ENCODE measurements at places on chromosomes 2 and 18.

- DNase-seq = no peak
Observed at GRCh38 chr18:43934781-43935471, 657.6 kb upstream of the SYT4 start.

DNA sequence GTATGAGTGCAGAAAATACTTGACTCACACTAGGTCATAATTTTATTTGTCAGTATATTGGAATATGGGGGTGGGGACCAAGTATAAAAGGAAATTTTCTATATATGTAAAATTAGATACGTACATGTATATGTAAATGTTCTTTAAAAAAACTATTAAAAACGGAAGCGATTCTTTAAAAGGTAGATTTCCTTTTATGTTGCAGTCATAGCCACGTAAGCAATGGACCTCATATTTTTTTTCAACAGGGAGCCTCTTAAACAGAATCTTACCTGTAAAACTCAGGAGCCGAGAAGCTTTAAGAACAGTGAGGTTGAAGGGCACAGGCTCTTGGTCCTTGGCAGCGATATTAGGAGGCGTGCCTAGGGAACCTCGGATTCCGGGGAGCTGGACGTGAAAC lies 3.3 kb downstream of the RHBDD1 start:
- no peak for DNase-seq

- DNase-seq = no peak
Observed at GRCh38 chr2:205984381-205984780, 101.6 kb downstream of the INO80D start.

DNA sequence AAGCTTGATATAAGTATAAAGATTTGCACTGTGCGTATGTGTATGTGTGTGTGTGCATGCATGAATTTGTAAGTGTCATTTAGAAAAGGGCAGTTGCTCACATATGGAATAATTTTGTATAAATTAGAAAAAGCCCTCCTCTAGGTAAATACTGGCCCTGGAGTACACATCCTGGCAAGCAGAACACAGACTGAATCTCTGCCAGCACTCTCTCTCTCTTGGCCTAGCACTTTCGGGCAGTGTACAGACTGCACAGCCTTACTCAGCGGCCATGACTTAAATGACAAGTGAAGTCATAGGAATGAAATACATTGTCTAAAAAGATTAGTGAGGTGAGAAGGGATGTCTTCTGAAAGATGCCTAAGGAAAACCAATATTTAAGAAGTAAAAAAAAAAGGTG lies 214.1 kb downstream of the RDH14 start:
- no peak for DNase-seq

DNA sequence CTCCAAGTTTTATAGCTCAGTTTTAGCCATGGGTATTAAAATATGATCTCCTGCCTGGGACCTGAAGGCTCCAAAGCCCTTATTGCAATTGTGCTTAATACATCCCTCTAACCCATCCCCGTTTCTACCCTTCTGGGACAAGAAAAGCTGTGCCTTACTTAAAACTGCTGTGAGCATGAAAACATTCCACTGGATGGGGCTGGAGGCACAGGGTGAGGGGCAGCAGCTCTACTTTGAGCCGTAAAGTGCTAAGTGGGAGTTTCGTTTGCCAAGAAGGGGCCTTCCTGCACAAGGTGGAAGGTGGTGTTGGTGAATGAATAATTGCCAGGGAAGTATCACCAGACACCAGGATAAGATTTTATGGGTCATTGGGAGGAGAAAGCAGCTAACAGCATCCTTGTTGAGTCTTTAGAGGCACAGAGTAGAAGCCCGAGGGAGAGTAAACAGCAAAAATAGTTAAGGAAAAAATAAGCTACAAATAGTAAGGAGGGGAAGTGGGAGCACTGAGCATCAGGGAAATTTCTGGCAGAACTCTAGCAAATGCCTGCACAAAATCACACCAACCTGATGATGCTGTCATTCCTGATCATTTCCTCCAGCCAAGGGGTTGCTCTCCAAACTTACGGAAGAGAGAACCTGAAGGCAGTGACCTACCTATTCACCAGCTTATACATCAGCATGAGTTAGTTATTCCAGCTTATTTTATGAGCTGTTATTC lies 218.4 kb downstream of the MREG start:
- DNase-seq = no peak

DNA sequence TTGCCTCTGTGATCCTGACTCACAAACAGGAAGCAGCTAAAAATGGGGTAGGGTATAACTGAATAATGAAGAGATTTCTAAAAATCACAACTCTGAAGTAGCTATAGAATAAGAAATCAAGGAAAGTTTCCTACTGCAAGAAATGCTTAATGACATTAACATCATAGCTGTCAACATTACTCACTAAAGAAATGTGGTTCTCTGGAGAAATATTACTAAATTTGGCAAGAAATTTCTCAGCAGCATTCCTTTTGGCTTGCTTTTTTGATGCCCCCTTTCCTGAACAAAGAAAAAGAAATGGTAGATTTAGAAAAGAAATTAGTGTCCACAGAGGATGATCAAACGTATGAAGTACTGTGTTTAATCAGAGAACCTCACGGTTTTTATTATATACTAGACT lies 9.5 kb downstream of the PRKRA start:
- DNase-seq = no peak

- no peak for DNase-seq
Observed at GRCh38 chr2:150572961-150573395, 85.5 kb upstream of the RND3 start.

DNA sequence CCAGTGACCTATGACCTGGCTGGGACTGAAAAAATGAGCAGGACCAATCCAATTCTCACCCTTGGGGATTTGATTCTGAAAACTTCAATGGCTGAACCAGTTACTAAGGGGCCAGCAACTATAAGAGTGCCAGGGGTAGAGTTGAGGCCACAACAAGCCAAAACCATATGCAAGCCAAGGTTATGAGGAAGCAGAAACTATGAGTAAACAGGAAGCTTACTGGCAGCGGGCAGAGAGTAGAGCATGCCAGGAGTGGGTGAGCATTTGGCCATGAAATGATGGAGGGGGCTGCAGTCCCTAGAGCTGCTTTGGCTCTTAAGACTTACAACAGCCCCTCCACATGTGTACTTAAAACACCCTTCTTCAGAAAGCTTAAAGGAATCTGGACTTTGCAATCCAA lies 82.4 kb downstream of the RBMS1 start:
- DNase-seq = peak; percentile 57

DNA sequence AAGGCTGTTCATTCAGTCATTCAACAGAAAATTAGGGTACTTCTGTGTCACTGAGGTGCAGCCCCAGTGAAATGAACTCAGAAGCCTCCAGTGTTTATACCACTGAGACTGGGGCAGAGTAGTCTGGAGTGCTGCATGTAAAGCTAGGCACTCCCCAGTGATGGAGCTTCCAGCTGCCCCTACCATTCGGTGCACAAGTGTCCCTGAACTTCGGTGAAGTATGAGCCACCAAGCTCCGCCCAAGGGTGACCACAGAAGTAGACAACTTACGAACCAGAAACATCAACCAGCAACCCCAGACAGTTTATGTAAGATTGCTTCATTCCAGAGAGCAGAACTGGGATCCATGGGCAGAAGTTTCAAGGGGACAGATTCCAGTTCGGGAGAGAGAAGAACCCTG lies 70.6 kb upstream of the FOSL2 start:
- DNase-seq = no peak

DNA sequence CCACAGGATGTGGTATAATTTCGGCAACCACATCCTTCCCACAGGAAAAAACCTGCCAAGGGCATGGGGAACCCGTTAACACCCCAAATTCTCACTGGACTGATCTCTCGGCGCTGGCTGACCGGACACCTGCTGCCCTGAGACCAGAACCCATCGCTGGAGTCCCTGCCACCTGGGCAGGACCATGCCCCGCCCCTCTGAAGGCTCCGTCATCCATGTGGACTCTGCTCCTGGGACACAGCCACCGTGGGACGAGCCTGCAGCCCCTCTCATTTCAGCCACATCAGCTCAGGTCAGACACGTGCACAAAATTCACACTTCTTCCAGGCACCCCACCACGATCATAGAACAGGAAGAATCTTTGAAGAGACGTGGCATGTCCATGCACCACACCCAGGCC lies 108.2 kb downstream of the ZNF516 start:
- DNase-seq = no peak

DNA sequence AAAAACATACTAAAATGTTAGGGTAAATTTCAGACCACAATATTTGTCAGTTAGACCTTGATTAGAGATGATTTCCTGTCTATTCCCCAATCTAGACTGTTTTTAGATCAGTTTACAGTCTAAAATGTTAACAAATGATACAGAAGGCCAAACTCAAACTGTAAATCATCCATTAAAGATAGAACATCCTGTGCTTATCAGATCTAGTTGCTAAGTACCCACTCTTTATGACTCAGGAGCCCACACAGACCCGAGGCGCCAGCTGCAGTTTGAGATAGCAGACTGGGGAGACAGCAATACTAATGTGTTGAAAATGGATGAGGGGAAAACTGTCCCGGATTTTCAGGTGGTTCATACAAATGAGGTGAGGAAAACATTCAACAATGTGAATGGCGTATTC lies 113.3 kb downstream of the SCG2 start:
- DNase-seq = no peak

- no peak for DNase-seq
Observed at GRCh38 chr2:42009657-42010580, 37.9 kb upstream of the PKDCC start.

DNA sequence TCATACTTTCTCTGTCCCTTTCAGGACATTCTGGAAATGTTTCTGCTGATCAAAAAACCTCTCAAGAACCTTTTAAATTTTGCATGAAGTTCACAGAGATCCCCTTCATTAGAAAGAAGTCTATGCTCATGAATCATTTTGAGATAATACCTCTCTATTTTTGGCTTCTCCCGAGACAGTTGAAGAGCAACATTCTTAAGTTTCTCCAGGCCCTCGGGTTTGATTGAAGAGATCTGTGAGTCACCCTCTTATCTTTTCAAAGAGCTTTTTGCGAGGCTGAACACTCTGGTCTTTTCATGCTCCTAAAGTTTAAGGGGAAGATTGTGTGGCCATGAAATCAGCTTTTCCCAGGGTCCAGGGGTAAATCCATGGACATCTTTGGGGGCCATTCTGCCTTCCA lies 354.2 kb downstream of the FBXO15 start:
- no peak for DNase-seq

- peak; percentile 60 for DNase-seq
Observed at GRCh38 chr2:105919191-105919811, 174.6 kb downstream of the NCK2 start.

- no peak for DNase-seq
Observed at GRCh38 chr18:30971338-30971956, 71.1 kb downstream of the DSC3 start.

DNA sequence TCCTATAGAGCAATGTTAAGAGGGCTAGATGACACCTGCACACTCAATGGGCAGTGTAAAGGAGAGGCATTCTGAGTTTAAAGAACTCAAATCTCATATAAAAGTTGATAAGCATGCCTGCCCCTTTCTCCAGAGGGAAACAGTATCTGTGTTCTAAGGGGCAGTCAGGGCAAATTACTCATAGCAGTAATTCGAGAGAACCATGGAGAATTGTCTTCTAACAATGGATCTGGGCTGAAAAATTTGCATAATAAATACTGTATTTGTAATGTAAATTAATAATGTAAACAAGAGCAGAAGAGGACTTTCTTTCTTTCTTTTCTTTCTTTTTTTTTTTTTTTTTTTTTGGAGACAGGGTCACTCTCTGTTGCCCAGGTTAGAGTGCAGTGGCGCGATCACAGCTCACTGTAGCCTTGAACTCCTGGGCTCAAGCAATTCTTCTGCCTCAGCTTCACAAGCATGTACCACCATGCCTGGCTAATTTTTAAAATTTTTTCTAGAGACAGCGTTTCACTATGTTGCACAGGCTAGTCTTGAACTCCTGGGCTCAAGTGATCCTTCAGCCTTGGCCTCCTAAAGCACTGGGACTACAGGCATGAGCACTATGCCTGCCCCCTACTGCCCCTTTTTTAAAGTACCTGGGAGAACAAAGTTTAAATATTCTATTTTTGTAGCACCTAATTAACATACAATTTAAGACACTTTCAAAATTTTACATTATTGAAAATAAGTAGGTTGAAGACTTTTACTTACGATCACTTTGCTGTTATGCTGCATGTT lies 70.6 kb downstream of the OTX1 start:
- DNase-seq = no peak

DNA sequence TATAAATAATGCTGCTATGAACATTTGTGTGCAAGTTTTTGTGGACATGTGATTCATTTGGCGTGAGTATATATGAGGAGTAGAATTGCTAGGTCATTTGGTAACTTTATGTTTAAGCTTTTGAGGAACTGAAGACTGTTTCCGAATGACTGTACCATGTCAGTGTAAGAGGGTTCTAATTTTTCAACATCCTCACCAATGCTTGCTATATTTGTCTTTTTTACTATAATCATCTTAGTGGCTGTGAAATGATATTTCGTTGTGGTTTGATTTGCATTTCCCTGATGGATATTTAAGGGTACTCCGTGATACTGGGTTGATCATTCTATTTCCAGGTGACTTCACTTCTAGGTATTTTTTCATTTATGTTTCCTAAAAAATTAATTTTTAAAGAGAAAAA lies 241.1 kb downstream of the BCL2 start:
- no peak for DNase-seq

DNA sequence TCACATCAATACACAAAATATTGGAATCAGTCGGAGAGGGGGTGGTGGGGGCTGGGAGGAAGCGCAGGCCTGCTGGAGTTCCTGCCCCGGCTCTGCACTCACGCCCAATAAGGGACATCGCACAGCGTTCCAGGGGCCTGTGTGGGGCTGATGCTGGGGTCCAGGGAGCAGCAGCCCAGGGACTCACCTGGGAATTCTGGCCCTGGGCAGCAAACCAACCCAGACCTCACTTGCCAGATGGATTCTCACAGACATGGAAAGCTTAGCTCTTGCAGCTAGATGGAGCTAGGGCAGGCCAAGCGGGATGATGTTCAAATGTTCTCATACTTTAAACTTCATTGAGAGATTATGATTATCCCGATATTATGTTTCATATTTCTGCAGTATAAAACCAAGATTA lies 266.6 kb upstream of the TANK start:
- no peak for DNase-seq

GRCh38 chr18:3660739-3661515 lies 211.0 kb downstream of the TGIF1 start:
- no peak for DNase-seq

GRCh38 chr2:29317077-29317517 lies 201.9 kb downstream of the CLIP4 start:
- DNase-seq = no peak

- no peak for DNase-seq
Observed at GRCh38 chr2:201269764-201270163, 9.4 kb downstream of the CASP8 start.

- peak; percentile 45 for DNase-seq
Observed at GRCh38 chr2:71702071-71702970, 249.0 kb downstream of the DYSF start.

DNA sequence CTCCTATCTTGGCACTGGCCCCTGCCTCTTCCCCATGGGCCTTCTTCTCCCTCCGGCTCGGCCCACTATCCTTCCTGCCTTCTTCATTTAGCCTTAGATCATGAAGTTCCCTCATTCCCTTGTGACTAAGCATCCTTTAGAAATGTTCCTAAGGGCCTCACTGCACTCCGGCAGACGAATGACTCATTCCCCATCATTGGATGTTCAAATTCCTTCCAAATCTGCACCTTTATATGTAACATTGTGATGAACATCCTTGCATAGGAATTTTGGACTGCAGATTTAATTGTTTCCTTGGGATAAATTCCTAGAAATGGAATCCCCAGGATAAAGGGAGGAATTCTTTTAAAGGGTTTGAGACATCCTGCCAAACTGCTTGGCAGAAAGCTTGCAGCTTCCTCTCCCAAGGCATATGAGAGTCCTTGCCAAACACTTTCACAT lies 19.0 kb downstream of the CRACDL start:
- DNase-seq = no peak

GRCh38 chr2:172256886-172257285 lies 154.2 kb upstream of the DLX2 start:
- no peak for DNase-seq

GRCh38 chr2:31141443-31142085 lies 3.3 kb upstream of the GALNT14 start:
- DNase-seq = no peak
